ENCODE measurements at places on chromosomes 6 and 20.

- DNase-seq: peak; percentile 67
Observed at GRCh38 chr6:1535295-1535694, 74.4 kb upstream of the FOXC1 start.

GRCh38 chr6:36998723-36999038, 6.8 kb upstream of the FGD2 start:
- DNase-seq: no peak

GRCh38 chr6:22294301-22294700, 2.5 kb downstream of the PRL start:
- no peak for DNase-seq

DNA sequence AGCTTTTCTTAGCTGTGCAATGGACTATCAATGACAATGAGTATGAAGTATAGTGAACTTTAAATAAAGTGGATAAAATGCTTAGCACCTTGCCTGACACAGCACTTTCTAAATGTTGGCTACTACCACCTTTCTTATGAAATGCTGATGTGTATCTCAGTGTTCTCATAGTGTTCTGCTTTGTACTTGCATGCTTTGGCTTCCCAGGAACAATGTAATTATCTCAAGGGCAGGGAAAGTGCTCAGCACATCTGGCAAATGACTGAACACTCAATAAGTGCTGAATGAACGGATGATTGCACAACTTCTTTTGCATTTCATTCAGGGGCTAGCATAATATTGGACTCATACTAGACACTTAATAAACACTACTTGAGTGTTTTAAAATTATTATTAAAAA, 28.2 kb upstream of the NOX3 start:
- no peak for DNase-seq

DNA sequence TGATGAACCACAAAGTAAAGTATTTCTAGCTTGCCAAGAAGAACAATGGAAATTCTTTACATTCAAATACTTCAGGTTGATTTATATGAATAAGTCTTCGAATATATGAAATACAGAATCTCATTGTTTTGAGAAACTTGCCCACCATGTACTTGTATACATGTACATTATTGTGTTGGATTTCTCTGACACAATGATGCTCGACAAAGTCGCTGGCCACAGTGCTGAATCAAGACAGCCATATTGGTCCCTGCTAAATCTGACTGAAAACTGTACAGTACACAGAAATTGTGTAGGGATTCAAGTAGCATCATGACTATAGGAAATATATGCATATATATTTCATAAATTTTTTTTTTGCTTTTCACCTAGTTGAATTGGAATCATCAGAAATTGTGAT, 13.1 kb upstream of the LIN28B start:
- no peak for DNase-seq

- no peak for DNase-seq
Observed at GRCh38 chr6:142712231-142712630, 232.7 kb downstream of the HIVEP2 start.

GRCh38 chr6:13419422-13420195, 67.8 kb downstream of the GFOD1 start:
- no peak for DNase-seq

DNA sequence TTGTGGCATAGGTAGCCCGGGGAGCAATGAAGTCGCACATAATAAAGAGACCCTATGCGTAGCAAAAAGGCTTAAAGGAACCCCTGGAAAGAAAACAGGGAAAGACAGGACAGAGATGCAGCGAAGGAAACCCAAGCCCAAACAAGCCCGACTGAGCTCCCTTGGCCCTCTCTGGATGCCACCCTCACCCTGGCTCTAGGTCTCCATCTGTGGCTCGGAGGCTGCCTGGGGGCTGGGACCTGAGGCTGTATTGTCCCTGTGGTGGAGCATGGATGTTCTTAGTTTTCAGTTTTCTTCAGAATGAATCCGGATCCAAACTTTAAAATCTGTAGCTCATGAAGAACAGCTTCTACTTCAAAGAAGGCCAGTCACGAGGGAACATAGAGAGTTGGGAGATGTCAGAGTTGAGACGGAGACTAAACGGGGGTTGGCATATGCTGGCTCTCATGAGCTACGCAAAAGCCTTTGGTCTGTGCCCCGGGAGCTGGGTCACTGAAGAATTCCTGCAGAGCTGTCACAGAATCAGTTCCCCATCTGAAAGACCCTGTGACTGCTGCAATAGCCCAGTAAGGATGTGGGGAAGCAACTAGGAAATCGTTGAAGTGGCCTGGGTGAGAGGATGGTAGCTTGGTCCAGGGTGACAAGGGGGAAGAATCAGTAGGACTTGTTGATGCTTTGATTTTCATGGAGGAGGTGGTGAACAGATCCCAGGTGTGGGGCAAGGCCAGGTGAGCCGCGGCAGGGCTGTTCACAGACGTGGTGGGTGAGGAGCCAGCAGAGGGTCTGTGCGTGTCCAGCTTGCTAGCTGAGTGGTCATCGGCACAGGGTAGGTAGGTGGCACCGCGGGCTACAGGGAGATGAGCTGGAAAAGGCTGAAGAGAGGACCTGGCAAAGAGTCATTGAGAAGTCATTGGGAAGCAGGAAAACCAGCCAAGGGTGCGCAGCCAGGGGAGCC, 35.2 kb downstream of the SYNDIG1 start:
- no peak for DNase-seq

- no peak for DNase-seq
Observed at GRCh38 chr6:6788394-6789032, 200.0 kb downstream of the LY86 start.

DNA sequence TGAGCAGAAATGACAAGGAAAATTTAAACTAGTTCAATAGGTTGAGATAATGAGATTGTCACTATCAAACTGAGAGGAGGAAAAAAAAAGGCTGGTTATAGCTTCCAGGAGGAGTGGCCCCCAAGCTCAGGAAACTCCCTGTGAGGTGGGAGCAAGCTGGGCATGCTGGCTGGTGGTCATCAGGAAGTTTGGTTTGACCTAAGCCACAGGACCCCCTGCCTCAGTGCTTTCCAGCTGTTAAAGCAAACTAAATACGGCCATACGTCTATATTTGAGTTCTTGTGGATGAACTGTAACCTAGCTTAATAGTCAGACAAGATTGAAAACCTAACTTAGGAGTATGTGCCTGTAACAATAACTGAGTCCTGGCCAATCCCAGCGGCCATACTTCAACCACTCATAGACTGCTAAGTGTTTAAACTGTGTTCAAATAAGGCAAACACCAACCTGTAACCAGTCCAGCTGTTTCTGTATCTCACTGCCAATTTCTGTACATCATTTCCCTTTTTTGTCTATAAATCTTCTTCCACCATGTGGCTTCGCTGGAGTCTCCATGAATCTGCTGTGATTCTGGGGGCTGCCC, 24.6 kb upstream of the ZBTB24 start:
- no peak for DNase-seq

GRCh38 chr20:48015943-48016723, 230.9 kb upstream of the SULF2 start:
- no peak for DNase-seq

DNA sequence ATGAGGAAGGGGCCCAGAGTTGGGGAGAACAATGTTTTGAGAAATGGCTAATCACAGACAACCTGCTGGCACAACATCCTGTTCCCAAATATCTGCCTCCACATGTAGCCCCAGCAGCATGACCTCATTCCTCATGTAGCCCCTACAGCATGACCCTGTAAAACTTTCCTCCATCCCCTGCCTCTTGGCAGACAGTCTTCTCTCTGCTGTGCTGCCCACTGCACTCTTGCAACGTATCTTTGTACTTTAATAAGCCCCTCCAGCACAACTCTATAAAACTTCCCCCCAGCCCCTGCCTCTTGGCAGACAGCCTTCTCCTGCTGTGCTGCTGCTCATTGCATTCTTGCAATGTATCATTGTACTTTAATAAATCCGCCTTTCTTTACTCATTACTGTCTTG, 278.8 kb downstream of the HDGFL1 start:
- DNase-seq: no peak

DNA sequence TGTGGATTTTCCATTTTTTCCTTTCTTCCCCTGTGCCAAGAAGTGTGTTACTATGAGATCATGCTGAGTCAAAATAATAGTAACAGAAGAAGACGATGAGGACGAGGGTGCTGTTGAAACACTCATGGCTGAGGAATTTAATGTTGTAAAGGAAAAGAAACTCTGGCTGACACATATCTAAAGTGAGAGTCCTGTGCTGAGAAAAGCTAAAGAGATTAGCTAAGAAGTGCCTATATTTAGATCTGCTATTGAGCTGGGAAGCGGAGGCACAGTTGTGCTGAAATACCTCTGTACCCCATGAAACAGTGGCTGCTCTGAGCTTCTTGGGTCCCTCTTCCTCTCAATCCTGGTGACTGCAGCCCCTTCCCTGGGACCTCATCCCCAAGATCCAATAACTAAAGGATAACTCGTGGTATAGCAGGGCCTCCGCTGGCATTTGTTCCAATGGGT, 1.1 kb upstream of the SYTL3 start:
- no peak for DNase-seq

DNA sequence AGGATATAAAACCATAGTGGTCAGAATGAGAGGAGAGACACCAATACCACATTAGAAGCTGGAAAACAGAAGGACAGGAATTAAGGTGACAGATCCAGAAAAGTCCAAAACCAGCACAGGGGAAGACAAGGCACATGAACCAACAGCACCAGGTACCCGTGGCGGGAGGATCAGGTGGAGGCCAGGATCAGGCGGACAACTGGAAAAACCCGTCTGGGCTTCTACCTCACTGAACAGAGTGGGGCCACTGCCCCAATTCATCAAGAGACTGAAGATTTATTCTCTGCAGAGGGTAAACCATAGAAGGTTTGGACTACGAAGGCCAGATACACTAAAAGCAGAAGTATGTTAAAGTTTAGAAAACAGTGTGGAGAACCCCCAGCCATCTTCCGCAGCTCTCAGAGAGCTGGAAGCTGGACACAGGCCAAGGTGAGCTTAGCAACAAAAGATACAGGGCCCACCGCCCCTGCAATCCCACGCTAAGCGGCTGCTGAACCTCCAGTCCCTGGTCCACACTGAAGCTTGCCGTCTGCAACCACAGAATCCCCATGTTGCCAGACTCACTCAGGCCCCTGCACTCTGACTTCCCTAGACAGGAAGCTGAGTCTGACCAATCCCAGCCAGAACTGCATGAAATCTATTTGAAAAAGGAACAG, 29.9 kb downstream of the ABHD12 start:
- DNase-seq: peak; percentile 12

DNA sequence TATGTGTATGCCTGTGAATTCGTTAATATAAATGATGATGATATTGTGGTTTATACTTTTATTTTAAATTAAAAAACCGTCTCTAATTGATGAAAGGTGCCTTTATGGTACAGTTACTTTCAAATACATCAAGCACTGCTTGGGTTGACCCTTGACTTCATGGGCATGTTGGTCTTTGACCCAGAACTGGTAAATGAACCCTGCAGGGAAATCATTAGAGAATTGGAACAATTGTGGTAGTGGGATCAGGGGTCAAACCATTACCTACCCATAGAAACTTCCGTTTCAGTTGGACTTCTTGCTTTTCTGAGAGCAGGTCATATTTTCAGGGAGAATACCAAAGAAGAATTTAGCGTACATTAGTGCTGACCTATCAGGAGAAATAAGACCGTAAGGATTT, 258.0 kb downstream of the TMEM242 start:
- DNase-seq: no peak

GRCh38 chr6:32655203-32655710, 11.2 kb downstream of the HLA-DQB1 start:
- DNase-seq: no peak

DNA sequence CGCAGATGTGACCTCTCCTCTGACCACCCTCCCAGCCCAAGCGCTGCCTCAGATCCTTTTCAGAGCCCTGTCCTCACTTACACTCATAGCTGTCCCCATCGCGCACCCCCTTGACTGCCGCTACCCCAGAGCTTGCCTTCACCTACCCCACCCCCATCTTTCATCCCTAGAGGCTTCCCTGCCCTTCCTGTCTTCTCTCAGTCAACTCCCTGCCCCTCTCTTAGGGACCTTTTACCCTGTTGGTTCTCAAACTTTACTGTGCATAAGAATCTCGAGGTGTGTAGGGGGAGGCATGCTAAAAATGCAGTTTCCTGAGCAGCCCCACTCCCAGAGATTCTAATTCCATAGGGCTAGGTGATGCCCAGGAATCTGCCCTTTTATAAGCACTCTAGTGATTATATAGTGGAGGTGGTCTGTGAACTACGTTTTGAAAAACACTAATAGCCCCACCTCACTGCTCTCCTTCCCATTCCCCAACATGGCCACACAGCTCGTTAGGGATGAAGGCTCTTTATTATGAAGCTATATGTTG, 725 bp downstream of the TM9SF4 start:
- no peak for DNase-seq

GRCh38 chr6:111484633-111484930, 1.6 kb upstream of the REV3L start:
- no peak for DNase-seq

DNA sequence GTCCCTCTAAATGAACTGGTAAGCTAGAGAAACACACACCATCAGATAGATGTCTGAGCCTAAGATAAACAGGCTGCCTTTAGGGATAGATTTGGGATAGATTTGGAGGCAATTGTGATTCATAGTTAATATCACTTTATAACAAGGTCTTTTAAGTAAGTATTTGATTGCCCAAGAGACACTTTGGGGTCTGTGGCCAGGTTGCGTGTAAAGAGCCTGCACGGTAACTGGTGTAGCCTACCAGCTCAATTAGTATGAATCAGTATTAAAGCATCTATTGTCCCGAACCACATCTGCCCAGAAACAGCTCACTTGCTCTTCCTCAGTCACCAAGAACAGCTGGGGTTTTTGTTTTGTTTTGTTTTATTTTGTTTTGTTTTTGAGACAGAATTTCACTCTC, 193.3 kb downstream of the SASH1 start:
- DNase-seq: no peak

GRCh38 chr6:137631323-137631722, 137.1 kb upstream of the OLIG3 start:
- no peak for DNase-seq

DNA sequence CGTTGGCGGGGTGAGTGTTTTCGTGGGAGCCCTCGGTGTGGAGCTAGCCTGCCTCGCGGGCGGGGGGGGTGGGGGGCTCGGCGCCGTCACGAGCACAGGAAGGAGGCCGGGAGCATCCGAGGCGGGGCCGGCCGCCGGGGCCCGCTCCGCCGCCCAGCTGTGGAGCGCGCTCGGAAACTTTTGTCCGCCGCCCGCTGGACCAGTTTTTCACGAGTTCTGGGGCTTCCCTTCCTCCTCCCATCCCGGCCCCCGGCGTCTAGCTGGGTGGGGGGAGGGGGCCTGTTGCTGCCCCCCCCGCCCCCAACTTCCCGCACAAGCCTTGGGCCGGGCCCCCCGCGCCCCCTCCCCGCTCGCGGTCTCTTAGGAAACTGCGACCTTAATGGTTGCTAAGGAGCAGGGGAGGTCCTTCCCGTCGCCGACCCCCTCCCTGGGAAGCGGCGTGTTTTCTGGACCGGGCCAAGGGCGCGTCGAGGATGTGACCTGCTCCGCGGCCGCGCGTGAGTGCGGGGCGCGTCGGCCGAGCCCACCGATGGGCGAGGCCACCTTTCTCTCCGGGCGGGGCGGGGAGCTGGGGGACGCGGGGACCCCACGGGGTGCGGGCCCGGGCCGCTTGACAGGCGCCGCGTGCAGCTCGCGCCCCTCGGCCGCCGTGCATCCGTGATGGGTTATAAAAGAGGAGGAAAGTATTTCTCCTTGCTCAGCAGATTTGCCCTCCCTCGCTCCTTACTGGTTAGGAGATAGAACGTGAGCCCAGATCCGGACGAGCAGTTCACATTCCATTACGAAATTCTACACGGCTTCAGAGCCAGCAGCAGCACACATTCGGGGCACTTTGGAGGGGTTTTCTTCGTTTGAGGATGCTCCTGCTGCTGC, 1.4 kb downstream of the RREB1 start:
- no peak for DNase-seq

Measured in HS-27A (cell line).